ENCODE measurements at places on chromosomes 16 and 17. TPM values are rescaled to one million over a fixed set of nuclear protein-coding genes. Genes with fewer than 3 reads are reported as not detected.
A peak's percentile ranks its signal among the peaks of the same experiment; 100 is the strongest.

GRCh38 chr17:77847221-77848085 is 111.0 kb upstream of the TNRC6C start:
- DNase-seq = peak; percentile 49

GRCh38 chr17:42673885-42674754 is 2.7 kb downstream of the PLEKHH3 start:
- DNase-seq = peak; percentile 85

GRCh38 chr17:75850928-75851692 is 4.0 kb downstream of the WBP2 start:
- peak; percentile 80 for DNase-seq

Gene TMEM208
- polyA plus RNA-seq = 111 TPM

DNA sequence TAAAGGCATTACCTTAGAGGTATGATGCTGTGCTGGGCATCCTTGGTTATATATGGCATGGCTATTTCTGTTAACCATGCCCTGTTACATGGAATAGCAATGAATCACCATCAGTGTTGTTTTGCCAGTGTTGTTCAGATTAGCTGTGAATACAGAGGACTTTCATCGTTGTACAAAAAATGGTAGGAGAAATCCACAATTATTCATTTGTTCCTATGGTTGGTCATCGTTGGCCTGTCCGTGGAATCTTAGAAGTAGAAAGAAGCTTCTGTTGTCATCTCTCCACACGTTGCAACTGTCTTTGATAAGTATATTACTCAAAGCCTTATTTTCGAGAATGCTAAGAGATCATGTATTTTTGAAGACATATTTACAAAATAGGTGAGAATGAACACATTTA is 114.3 kb upstream of the CACNG5 start:
- DNase-seq = no peak

DNA sequence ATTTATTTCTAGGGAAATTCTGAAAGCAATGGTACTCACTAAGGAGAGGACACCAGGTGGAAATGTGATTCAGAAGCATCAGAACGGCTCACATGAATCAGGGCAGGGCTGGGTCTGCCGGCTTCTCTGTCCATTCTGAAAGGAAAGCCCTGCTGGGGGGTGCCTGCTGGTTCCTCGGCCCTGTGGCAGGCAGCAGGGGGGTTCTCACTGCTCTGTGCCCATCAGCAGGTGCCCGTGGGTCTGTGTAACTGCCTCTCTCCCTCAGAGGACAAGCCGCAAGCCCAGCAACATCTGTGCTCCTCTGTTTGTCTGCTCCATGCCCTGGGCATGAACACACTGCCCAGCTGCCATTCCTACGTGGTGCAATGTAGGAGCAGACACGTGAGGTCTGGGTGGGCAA is 74.9 kb upstream of the ZNF423 start:
- DNase-seq = no peak

DNA sequence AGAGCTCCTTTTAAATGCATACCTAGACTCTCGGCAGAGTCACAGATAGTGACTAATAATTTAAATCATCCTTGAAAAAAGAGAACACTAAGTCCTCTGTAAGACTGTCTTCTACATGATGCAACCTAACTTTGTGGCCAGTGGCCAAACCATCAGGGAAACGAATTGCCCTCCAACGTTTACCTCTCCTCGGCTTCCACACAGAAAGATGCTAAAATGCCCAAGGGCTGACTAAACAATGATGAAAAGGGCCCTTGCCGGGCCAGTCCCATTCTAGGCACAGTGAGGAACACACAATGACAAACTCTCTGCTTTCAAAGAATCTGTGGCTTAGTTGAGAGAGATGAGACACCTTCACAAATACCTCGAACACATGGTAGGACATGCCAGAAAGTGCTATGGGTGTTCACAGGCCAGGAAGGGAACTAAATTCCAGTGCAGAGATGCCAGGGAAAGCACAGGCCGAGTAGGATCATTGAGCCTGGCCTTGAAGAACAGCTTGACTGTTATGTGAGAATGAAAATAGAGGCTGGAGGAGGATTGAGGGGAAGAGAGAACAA is 35.3 kb upstream of the PITPNM3 start:
- no peak for DNase-seq

DNA sequence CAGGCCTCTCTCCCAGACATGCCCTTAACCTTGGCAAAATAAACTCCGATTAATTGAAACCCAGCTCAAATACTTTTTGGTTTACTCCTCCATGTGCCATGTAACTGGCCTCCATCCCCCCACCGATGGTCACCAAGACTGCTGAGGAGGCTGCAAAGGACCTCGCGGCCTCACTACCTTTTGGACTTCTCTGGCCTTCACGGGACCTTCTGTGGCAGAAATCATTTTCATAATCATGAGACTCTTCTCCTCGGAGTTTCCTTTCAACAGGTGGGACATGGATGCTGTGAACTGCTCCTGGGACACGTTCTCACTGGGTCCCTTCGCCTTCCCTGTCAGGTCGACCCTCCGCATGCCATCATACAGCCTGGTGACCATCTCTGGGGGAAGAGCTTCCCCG is 9.0 kb downstream of the MEAK7 start:
- DNase-seq = no peak

GRCh38 chr17:47633996-47634395 is 15.7 kb upstream of the KPNB1 start:
- DNase-seq = no peak

Gene FAM171A2
- 0.23 TPM for polyA plus RNA-seq

DNA sequence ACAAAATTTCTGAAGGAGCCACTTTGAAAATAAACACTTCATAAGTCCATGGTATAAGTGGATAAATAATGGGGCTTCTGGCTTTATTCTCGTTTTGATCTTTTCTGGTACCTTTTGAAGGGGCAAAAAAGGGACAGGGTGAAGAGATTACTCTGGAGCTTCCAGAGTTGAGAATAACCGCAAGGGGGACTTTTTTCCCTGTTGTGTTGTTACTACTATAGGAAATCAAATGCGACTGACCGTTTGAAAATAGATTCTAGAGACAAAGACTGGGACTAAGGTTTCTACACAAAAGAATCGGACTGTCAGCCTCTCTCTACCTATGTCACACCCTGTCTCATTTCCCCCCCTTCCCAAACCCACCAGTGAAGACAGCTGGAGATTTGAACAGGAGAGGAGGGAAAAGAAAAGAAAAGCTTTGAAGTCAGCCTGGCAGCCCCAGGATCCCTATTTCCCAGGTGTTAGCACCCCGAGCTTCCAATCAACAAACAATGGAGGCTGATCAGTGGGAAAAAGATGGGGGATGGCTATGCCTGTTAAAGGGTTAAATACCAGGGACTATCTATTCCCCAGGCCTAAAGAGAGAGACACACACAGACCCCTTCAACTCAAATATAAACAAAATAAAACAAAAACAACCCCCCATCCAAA is 8.4 kb downstream of the HOXB4 start:
- no peak for DNase-seq

Gene ZACN
- 0.98 TPM for polyA plus RNA-seq

- no peak for DNase-seq
Measured at GRCh38 chr17:82790391-82790790, 38.5 kb downstream of the TBCD start.

GRCh38 chr16:64012166-64012565 is 1109.7 kb downstream of the CDH11 start:
- no peak for DNase-seq

GRCh38 chr17:60416368-60416925 is 5.8 kb upstream of the CHCT1 start:
- no peak for DNase-seq

DNA sequence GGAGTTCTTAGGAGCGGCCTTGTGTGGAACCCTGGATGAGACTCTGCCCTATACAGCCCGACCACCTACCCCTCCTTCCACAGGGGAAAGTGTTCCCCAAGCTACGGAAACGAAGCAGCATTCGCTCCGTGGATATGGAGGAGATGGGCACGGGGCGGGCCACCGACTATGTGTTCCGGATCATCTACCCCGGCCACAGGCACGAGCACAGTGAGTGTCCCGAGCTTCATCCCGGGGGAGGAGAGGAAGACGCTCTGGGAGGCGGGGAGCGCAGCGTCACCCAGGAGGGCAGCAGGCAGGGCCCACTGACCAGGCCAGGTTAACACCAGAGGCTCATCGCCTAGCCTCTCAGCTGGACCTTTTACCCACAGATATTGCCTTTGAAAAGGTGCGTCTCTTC is 27.8 kb downstream of the SGSM2 start:
- no peak for DNase-seq

DNA sequence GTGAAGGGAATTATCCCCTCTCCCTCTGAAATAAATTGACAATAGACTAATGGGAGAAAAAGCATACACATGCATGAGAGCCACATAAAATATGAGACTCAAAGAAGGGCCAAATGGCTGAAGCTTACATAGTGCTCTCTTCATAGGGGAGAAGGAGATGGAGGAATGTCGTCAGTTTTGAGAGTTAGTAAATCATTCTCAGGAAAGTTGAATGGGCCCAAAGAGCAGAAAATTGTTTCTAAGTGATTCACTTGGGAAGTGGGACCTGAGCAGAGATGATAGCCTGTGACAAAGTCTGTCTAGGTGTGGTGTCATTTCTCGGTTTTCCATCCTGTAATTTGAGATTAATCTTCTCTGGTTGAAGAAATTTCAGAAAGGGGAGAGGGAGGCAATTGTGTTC is 35.0 kb downstream of the BCAS3 start:
- DNase-seq = no peak

GRCh38 chr17:596763-597644 is 117.6 kb downstream of the VPS53 start:
- no peak for DNase-seq

DNA sequence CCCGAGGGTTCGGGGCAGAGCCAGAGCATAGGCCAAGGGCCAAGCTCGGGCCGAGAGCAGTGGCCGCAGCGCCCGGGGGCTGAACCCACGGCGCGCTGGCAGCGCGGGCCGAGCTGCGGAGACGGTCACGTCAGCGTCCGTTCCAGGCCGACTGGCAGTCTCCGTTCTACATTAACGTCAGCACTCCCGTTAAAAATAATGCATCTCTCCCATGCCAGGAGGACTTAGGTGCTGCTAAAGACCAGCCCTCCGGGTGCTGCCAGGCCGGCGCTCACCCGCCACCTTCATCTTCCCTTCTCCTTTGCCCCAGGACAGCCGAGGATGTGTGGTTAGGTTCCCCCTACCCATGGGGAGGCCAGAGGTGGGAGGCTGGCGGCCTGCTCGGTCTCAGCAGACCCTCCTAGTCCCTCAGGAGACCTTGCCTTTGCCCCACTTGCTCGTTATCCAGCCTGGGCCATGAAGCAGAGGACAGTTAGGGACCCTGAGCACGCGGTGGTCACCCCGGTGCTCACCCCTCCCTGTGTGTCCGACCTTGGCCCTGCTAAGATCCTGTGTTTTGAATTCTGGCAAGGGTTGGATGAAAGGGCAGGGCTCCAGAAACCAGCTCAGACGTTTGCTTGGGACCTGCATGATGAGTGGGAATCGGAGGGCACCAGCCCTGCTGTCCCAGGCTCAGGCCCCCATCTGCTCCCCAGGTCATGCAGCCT is 572 bp downstream of the MPG start:
- peak; percentile 51 for DNase-seq

- no peak for DNase-seq
Measured at GRCh38 chr16:30535106-30535776, 583 bp upstream of the ZNF747 start.

GRCh38 chr17:16407911-16408588 is 7.3 kb upstream of the TRPV2 start:
- DNase-seq = peak; percentile 75

Gene EVI2B
- 0.51 TPM for polyA plus RNA-seq

DNA sequence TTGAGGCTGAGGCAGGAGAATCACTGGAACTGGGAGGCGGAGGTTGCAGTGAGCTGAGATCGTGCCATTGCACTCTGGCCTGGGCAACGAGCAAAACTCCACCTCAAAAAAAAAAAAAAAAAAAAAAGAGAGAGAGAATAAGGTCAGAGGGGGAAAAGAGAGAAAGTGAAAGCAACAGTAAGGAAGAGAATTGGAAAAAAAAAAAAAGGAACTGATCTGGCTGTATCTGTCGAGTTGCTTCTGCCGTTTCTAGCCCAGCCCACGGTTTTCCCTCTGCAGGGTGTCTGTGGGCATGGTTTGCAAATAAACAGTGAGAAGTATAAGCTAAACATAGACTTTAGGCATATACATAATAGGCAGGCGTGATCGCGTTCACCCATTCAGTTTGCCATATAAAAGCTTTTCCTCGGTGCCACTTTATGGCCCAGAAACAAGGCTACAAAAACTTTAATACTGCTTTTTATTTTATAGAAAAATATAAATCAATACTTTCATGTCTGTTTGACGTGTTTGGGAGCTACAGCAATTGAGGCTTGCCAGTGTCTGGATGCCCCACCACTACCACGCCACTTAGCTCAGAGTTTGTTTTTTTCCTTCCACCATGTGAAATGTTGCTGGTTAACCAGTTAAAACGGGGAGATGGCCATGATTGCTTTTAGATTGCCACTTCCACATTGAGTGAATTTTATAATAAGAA is 436.7 kb downstream of the MAF start:
- no peak for DNase-seq

DNA sequence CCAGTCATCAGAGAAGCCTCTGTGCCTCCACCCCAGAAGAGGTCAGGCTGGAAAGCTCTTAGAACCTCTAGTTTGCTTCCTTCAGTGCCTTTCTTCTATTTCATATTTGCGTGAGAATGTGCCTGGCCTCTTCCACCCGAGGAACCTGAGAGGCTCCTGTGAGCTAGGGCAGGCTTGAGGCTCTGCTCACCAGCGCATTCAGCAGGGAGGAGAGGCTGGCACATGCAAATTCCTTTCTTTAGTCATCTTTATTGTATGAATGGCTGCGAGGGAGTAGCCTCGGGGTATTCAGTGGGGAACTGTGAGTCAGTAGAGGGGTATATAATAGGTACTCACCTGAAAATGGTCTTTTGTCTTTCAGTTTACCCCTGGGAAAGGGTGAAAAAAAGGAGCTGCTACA is 268.3 kb downstream of the ABCC12 start:
- DNase-seq = no peak

DNA sequence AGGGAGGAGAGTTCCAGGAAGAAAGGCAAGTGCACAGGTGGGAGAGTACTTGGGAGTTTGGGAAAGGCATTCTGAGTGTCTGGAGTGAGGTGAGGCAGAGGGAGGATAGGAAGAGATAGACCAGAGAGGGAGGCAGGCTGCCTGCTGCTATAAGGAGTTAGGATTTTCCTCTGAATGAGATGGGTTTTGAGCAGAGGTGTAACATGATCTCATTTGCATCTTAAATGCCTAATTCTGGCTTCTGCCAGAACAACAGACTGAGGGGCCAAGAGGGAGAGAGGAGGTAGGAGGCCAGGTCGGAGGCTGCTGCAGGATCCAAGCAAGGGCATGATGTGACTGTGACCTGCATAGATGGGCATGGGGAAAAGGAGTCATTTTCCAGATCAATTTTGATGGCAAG is 31.5 kb upstream of the IRX6 start:
- DNase-seq = no peak
